ENCODE measurements at places on chromosomes 2 and 18. TPM values are rescaled to one million over a fixed set of nuclear protein-coding genes. Genes with fewer than 3 reads are reported as not detected.

IL36RN gene
- total RNA-seq: not detected

PFN4 gene
- 0.43 TPM for total RNA-seq

ANKRD36 gene
- 41.6 TPM for total RNA-seq

SEPTIN10 gene
- 101 TPM for total RNA-seq

SNTG2 gene
- total RNA-seq: not detected

FKBP1B gene
- total RNA-seq: 10.3 TPM

TSHZ1 gene
- total RNA-seq: 3.3 TPM

LYG1 gene
- total RNA-seq: 0.16 TPM

FAM110C gene
- total RNA-seq: not detected

MTIF2 gene
- 40.6 TPM for total RNA-seq

ZSWIM2 gene
- total RNA-seq: not detected

GATA6 gene
- 3.5 TPM for total RNA-seq

OTOS gene
- total RNA-seq: not detected

GAREM1 gene
- 3.3 TPM for total RNA-seq

FEV gene
- total RNA-seq: not detected

CFAP65 gene
- under 0.01 TPM for total RNA-seq

DSG1 gene
- not detected for total RNA-seq

SCN9A gene
- 12.1 TPM for total RNA-seq

DCDC2C gene
- total RNA-seq: not detected

GPR45 gene
- total RNA-seq: not detected

LAMA3 gene
- 4.9 TPM for total RNA-seq

MAP3K2 gene
- total RNA-seq: 15.9 TPM

ME2 gene
- 19.2 TPM for total RNA-seq

BCL11A gene
- total RNA-seq: under 0.01 TPM

AFG3L2 gene
- total RNA-seq: 32.7 TPM

SERPINB10 gene
- not detected for total RNA-seq

ACMSD gene
- total RNA-seq: not detected

PROKR1 gene
- not detected for total RNA-seq

CLASP1 gene
- 24.8 TPM for total RNA-seq

DLX2 gene
- total RNA-seq: 0.09 TPM

PRKAG3 gene
- not detected for total RNA-seq

CD226 gene
- total RNA-seq: 0.34 TPM

INO80B gene
- 14.2 TPM for total RNA-seq

CDH2 gene
- total RNA-seq: 10.5 TPM

GALNT3 gene
- total RNA-seq: 0.16 TPM

FOXI3 gene
- total RNA-seq: not detected

GNLY gene
- total RNA-seq: not detected

SLC4A1AP gene
- total RNA-seq: 21.6 TPM

MEP1B gene
- not detected for total RNA-seq

FHOD3 gene
- 4.3 TPM for total RNA-seq

ST6GAL2 gene
- not detected for total RNA-seq

SERPINB2 gene
- 1.4 TPM for total RNA-seq

ACTG2 gene
- total RNA-seq: 0.95 TPM

SCN3A gene
- 0.17 TPM for total RNA-seq

NTSR2 gene
- total RNA-seq: not detected

VWA3B gene
- 0.16 TPM for total RNA-seq

PIEZO2 gene
- total RNA-seq: 1.3 TPM

SERPINB12 gene
- total RNA-seq: not detected

DUSP19 gene
- total RNA-seq: 4.1 TPM

CHRND gene
- not detected for total RNA-seq

Measured in bronchial smooth muscle cell (primary cell).